HS-5 (cell line): ENCODE measurements at places on chromosomes 5 and 9.

DNA sequence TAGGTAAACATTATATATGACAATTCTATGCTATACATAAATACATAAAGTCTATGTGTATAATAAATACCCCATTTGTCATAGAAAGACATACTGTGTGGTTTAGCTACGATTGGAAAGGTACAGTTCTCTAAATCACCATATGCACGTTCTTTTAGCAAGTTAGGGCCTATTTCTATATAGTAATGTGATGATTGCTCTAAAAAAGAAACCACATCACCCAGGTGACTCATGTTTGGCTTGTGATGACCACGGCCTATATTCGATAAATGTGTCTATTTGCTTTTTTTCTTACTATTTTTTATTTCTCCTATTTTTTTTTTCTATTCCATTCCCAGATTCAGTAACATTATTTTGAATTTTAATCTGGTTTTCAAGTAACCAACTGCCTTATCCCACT, 34.7 kb downstream of the RETREG1 start:
- no peak for DNase-seq

GRCh38 chr9:88216126-88216995, 78.1 kb upstream of the SPATA31C2 start:
- DNase-seq, result no peak

DNA sequence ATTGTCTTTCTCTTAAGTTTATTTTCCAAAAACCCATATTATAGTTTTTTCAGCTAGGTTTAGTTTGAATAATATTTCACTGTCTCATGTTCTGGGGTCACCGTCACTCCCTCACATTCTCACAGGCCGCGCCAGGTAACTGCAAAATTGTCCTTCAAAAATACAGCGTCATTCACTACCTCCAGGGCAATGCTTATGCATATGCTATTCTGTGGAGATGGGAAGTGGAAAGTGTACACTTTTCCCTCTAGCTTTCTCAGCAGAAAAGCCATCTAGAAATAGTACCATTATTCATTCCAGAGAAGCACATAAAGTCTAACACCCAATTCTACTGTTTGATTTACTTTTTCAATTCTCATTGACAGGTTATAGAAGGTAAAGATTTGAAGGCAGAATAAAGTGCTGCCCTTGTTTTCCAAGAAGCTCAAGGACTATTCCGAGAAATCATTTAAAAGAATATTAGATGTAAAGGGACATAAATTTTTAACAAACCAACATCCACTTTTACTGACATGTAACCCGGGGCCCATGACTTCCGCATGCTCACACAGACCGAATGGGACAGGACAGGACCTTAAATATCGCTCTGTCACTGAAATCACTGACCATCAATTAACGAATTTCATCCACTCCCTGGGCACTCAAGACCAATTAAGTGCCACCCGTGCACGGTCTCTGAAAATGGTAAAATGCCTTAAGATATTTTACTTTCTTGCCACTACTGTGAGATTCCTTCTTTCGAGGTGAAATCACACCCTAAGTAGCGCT, 720 bp downstream of the NUDT12 start:
- no peak for DNase-seq

DNA sequence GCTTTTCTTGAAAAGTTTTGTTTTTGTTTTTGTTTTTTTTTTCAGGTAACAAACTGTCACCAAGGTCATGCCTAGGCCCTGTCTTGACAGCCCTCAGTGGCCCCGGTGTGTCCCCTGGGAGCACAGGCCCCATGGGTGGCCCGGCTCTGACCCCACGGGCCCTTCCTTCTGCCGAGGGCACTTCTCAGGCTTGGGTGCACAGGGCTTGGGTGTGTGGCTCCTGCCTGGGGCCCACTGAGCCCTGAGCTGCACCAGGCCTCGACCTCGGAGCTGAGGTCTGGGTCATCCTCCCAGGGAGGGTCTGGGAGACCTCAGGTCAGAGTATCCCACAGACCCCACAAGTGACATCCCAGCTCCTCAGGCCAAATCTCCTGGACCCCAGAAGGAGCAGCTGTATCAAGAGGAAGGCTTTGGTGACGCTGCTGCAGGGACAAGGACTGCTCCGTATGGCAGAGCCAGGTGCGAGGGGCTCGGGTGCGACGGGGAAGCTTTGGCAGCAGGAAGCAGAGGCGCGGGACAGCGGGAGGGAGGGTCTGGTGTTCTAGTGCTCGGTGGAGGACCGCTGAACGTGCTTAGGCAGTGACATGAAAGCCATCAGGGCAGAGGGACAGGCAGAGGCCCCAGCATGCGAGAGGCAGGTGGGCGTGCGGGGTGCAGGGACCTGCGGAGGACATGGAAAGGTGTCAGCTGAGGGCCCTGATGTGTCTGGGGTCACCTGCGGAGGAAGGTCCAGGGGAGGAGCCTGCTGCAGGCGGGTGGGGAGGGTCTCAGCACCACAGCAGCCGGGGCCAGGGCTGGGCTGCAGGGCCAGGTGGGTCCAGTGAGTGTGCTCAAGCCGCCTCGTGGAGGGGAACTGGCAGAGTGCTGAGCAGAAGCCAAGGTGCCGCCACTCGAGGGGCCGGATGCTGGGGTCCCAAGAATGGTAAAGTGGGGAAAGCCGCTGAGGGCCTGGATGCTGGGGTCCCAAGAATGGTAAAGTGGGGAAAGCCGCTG, 18.4 kb upstream of the SLC9A3 start:
- DNase-seq, result no peak

DNA sequence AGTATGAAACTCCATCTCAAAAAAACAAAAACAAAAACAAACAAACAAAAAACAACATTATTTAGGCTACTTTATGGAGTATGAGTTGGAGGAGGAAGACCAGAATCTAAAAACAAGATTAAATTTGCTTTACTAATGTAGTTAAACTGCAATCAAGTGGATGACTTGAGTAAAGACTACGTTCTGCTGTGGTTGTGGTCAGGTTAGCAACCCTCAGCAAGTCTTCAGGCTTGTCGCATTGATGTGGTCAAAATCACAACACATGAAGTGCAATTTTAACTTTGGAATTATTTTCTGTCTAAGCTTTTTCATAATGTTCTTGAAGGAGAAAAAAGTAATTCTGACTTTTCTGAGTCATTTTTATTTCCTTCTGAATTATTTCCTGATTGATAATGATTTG, 43.1 kb downstream of the PDE6A start:
- DNase-seq, result no peak

- DNase-seq, result no peak
These were observed 21.1 kb downstream of the SPARC start for GRCh38 chr5:151665613-151666012.

DNA sequence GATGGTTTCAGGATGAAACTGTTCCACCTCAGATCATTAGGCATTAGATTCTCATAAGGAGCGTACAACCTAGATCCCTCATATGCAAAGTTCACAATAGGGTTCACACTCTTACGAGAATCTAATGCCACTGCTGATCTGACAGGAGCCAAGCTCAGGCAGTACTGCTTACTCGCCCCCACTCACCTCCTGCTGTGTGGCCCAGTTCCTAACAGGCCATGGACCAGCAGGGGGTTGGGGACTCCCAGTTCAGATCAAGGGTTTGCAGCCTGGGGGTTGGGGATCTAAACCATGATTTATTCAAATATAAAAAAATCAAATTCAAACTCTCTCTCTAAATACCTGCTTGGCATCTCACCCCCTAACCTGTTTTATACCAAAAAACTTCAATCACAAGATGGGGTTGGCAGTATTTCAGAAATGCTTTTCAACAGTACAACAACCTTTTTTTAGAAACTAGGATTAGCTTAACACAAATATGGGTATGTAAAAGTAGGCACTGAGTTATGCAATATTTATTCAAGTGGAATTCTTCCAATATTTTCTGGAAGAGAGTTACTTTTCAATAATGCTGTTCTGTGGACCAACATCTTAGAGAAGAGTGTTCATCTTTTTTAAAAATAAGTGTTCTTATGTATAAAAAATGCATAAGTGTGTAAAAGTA, 30.1 kb upstream of the SLC12A2 start:
- DNase-seq, result no peak

DNA sequence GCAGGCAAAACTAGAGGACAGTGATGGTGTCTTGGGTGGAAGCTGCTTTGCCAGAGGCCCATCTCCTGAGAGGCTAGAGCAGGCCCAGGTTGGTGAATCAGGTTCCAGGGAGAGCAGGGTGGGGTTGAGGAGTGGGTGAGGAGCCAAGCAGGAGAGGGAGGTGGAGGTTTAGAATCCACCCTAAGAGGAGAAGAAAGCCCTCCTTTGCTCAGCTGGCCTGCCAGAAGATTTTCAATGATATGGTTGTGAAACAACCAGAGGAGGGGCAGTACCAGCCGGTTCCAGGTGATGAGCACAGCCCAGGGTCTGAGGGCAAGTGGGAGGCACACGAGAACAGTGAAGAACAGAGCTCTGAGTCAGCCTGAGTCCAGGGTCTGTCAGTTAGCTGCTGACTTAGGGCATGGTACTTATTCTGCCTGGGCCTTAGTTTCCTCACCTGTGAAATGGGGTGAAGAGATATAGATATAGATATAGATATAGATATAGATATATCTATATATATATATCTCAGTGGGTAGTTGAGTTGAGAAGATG, 17.8 kb downstream of the PPARGC1B start:
- DNase-seq, result no peak

GRCh38 chr9:1871626-1872419, 143.3 kb upstream of the SMARCA2 start:
- DNase-seq, result no peak

DNA sequence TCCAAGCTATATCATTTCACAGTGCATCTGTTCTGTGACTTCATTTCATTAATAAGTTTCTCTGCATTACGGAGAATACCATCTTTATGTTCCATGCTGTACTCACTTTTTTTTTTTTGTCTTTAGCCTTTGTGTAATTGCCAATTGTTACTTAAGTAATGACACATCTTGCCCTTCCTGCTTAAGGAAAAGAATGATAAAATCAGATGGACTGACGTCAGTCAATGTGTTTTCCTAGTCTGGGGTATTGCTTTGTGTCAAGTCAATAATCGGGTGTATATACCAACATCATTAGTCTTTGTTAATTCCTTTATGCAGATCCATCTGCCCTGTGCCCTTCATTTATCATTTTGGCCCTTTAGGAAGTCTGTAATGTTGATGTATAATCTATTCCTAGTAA, 133.5 kb downstream of the CD180 start:
- DNase-seq, result no peak

- DNase-seq, result no peak
These were observed 68.4 kb downstream of the PSD2 start for GRCh38 chr5:139863855-139864558.

- no peak for DNase-seq
These were observed 491.3 kb upstream of the TRPC7 start for GRCh38 chr5:136856648-136857047.

GRCh38 chr9:133112663-133113026, 8.4 kb downstream of the RALGDS start:
- no peak for DNase-seq

GRCh38 chr5:179288101-179288808, 57.0 kb downstream of the ADAMTS2 start:
- no peak for DNase-seq

DNA sequence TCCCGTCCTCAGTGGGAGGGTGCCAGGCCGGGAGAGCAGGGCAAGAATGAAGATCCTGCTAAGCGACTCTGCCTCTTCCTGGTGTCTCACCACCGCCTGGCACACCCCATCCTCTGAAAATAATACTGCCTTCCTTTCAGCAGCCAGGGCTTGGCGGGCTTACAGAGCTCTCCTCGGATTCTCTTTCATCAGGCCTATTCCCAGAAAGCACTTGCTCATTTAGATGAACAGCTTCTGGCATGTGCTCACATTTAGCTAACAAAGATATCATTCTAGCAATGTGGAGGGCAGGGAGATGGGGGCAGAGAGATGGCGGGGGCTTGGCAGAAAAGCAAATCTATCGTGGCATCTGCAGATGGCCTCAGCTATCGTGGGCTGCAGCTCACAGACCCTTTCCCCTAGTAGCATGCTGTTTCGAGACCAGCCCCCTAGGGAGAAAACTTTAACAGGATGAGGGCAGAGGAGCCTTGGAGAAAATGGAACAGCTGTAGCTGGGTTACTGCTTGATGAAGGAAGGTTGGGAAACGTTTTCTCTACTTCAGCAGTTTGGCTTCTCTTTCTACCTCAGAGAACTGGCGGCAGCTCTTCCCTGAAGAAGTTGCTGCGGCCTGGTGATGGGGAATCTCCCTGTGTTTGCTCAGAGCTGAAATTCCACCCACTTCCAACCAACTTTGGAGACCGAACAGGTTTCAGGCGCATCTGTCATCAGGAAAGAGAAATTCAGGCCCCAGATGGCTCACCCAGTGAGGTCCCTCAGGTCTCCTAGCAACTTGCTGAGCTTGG, 102.1 kb downstream of the TMEM174 start:
- DNase-seq, result no peak

GRCh38 chr5:44830951-44831350, 22.2 kb downstream of the MRPS30 start:
- no peak for DNase-seq

DNA sequence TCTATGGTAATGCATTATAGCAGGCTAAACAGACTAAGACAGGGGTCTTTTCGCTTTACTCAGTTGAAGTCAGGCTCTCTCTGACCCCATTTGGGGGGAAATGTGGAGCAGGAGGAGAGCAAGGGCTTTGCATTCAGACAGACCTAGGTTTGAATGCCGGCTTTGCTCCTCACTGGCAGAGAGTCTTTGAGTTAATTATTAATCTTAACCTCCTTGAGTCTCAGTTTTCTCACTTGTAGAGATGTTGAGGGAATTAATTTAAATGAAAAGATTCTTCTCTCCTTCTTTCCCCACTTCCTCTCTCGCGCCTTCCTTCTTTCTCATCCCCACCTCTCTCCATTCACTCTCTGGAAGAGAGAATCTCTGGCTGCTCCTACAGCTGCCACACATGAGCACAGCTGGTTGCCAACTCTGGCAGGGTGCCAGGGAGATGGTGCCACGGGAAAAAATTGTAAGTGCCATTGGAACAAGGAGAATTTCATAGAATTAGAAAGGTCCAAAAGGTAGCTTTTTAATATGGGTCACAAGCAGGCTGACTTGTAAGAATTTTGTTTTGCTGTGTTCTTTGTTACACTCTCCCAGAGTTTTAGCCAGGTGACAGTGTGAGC, 25.2 kb upstream of the GLRA1 start:
- no peak for DNase-seq

DNA sequence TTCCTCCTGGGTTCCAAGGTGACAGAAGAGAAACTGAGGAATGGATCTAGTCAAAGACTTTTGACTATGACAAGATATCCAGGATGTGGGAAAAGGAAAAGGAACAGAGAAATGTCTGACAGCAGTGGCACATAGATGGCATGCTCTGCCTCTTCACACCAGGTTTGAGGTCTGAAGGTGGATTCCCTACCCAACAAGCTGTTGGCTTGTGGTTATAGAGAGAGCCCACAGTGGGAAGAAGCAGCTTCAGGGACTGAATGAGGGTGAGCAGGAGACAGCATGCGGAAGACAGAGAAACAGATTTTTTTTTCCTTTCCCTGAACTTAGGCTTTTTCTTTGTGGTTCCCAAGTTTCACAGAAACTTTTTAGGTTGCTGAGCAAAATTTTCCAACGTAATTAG, 20.6 kb downstream of the IFNW1 start:
- no peak for DNase-seq

- no peak for DNase-seq
These were observed 17.7 kb downstream of the ADAMTSL2 start for GRCh38 chr9:133552236-133552635.

DNA sequence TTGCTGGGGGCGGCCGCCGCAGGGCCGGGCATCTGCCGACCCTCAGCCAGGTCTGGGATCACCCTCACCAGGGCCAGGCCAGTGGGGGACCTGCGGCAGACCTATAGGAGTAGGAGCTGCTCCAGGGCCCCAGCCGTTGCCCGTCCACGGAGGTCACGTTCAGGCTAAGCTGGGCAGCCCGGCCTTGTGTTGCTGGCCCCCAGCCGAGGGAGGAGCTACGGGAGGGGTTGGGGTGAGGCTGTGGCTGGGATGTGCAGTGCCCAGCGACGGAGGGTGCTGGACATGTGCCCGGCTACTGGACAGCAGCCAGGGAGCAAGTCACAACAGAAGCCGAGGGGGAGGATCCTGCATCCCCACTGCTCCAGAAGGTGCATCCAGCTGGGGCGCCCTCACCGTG, 39.6 kb upstream of the SLC6A19 start:
- no peak for DNase-seq
